ENCODE measurements at places on chromosomes 2 and 18.

DNA sequence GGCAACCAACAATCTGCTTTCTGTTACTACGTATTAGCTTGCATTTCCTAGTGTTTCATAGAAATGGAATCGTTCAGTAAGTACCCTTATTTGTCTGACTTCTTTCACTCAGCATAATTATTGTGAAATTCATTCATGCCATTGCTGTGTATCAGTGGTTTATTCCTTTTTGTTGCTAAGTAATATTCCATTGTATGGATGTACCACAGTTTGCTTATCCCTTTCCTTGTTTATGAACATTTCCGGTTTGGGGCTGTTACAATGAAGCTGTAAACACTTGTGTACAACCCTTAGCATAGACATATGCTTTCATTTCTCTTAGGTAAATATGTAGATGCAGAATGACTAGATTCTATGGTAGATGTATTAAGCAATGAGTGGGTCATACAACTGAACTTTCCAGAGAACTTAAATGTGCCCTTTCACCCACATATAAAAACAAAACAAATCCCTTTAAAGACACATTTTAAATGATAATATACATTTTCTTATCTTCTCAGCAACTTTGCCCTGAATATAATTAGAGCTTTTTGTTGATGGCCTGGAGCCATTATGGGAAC is 21.9 kb downstream of the FER1L5 start:
- DNase-seq = no peak

DNA sequence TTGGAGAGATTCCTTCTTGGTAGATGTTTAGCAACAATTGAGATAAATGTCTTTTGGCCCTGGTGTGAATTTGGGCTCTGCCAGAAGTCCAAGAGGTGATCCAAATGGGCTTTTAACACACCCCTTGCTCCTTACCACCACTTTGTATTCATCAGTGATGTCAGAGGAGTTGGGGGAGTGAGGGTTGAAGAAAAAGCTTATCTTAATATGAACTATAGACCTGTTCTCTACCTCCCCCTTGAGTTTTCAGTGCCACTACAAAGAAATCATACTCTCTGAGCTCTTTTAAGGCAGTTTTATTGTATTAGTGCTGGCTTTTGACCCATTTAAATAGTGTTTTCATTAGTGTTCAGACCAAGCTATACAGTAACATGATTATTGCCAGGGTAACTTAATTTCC is 229.1 kb downstream of the PHLPP1 start:
- DNase-seq = no peak

DNA sequence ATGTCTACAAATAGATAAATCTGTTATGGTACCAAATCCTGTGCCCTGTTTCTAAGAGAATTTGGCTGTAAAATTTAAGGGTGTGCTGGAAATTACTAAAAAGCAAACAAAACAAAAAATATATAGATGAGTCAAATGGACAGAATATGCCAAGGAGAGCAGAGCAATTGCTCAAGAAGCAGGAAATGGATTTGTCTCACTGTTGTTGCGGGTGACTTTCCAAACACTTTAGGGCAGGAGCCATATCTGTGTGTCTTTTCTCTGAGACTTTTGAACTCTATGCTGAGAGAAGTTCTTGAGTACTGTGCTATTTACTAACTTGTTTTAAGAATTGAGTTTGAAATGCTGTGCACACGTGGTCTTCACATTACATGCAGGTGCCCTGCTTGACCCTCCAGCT is 221.7 kb downstream of the PHLPP1 start:
- no peak for DNase-seq

GRCh38 chr2:201349601-201350000 is 7.5 kb downstream of the FLACC1 start:
- DNase-seq = no peak

DNA sequence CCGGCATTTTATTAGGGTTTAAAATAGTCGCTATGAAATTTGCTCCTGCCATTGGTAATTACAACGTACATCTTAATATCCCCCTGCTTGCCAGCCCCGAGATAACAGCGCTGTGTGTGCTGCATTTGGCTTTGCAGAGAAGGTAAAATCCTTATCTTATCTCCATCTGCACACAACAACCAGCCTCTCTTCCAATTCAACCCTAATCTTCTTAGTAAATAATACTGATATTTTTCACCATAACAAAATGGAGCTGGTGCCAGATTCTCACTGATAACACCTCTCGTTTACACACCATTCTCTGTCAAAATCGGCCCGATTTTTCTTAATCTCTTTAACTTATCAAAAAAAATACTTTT is 61.4 kb upstream of the SIX3 start:
- DNase-seq = no peak

GRCh38 chr2:237715459-237715947 is 83.1 kb upstream of the RBM44 start:
- no peak for DNase-seq

GRCh38 chr2:43161650-43162510 is 64.5 kb downstream of the ZFP36L2 start:
- no peak for DNase-seq

DNA sequence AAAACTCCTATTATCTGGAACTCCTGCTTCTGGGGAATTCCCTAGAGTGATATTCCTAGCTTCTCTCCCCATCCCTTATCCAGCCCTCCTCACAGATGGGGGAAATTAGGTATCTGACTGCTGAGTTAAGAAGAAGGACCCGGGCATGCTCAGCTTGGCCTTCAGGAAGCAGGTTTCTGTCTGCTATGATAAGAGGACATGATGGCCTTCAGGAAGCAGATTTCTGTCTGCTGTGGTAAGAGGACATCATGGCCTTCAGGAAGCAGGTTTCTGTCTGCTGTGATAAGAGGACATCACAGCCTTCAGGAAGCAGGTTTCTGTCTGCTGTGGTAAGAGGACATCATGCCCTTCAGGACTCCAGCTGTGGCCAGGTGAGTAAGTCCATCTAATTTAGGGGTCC is 65.2 kb downstream of the PLEKHM3 start:
- DNase-seq = no peak

GRCh38 chr2:218266316-218266979 is 3.5 kb downstream of the AAMP start:
- DNase-seq = no peak

- no peak for DNase-seq
Measured at GRCh38 chr2:38537937-38538525, 64.7 kb downstream of the HNRNPLL start.

DNA sequence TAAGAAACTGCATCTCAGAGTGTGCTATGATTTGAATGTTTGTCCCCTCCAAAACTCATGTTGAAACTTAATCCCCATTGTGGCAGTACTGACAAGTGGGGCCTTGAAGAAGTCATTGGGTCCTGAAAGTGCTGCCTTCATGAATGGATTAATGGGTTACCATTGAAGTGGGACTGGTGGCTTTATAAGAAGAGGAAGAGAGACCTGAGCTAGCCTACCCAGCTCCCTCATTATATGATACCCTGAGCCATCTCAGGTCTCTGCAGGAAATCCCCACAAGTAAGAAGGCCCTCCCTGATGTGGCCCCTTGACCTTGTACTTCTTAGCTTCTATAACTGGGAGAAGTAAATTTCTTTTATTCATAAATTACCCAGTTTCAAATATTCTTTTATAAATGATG is 526.8 kb downstream of the XIRP2 start:
- DNase-seq = no peak

- no peak for DNase-seq
Measured at GRCh38 chr2:237551071-237551574, 15.3 kb upstream of the PRLH start.

DNA sequence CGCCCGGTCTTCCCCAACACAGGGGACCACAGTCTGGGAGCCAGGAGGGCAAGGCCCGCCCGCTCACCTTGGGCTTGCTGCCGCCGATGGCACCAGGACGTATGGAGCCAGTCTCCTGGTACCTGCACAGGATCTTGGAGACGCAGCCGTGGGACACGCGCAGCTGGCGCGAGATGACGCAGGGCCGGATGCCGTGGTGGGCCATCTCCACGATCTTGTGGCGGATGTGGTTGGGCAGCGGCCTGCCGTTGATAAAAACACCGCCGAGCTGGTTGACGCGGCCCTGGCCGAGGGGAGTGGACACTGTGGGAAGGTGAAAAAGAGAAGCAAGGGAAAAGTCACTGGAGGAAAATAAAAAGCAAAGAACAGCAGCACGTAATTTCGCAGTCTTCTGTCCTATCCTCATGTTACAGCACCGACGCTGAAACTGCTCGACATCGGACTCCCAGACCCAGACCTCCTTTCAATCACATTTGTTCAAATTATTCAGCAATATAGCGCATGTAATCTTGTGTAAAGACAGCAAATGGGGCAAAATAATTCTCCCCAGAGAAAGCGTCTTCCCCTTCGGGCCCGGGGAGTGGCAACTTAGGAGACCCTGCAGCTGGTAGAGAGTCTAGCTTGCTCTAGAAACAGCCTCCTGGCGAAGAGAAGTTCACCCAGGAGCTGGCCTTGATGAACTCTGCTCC is 1.7 kb downstream of the PAX3 start:
- DNase-seq = no peak

DNA sequence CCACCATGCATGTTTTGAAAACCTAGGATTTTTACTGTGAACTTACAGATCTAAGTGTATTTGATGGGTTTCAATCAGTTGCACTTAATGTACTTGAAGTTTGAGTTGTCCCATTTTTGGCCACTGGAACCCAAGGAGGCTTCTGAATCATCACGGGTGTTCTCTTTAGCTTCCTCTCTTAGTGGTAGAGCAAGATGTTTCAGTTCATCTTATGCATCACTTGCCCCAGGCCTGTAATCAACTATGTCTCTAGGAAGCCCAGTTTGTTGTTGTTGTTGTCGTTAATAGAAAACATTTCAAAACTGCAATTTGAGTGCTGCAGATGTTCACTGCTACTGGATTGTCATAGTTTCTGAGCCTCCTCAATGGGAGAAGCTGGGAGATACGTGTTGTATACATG is 97.0 kb downstream of the FHOD3 start:
- DNase-seq = no peak

- no peak for DNase-seq
Measured at GRCh38 chr2:204135752-204136151, 199.2 kb downstream of the ICOS start.

DNA sequence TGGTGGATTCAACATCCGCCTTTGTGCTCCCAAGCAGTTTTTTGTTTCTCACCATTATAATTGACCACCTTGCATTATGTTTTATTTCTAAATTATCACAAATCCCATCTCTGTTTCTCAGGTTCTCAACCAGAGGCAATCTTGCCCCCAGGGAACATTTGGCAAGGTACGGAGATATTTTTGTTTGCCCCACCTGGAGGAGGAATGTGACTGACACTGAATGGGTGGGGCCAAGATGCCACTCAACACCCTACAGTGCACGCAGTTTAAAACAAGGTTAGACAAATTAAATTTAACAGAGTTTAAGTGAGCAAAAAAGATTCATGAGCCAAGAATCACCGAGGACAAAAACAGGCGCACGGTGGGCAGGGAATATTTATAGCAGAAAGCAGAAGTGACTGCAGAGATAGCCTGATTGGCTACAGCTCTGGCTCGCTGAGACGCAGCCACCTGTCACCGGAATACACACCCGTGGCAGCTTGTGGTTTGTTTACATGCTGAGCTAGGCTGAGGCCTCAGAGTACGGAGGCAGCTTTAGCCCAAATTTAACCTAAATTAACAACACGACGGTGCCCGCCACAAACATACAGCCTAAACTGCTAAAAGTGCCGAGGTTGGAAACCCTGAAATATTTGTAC is 150.0 kb upstream of the ALKAL2 start:
- peak; percentile 48 for DNase-seq

GRCh38 chr18:54928236-54928635 is 31.0 kb downstream of the CCDC68 start:
- no peak for DNase-seq

DNA sequence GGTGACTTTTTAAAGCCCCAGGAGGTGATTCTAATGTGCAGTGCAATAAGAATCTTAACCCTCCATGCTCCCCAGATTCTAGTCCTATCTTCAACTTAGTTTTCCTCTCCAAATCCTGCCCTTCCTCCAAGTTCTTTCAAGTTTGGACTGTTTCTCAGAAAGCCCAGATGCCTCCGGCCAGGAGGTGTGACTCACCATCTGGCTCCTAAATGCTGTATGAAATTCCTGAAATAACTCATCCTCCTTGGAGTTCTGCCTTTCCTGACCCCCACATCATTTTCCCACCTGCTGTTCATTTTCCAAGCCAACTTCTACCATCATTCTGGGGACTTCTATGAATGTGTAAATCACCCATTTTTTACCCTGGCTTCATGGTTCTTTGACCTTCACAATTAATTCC is 118.2 kb upstream of the NOL4 start:
- DNase-seq = no peak

- no peak for DNase-seq
Measured at GRCh38 chr18:32276906-32277305, 87.1 kb downstream of the MEP1B start.

DNA sequence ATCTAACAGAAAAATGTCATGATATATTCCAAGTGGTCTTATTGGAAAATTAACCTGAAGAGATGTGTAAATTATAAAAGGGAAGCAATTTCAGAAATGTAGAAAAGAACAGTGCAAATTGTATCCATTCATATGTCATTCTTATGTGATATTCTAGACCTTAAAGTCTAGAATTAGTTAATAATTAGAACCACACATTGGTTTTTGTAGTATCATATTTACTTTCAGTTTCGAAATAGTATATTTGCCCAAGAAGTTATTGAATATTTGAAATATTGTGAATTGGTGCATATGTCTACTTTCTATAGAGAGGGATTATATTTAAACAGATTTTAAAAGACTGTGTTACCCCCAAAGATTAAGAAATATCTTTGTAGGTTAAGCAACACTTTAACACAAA is 1348.6 kb upstream of the ACVR2A start:
- no peak for DNase-seq

- DNase-seq = no peak
Measured at GRCh38 chr2:55418512-55419232, 984 bp downstream of the CCDC88A start.

GRCh38 chr18:1575084-1575483 is 670.4 kb downstream of the ADCYAP1 start:
- no peak for DNase-seq

GRCh38 chr18:13618760-13619438 is 107.5 kb downstream of the FAM210A start:
- no peak for DNase-seq

- no peak for DNase-seq
Measured at GRCh38 chr18:23612434-23613090, 26.3 kb upstream of the NPC1 start.

- DNase-seq = no peak
Measured at GRCh38 chr2:213764849-213765248, 480.6 kb downstream of the SPAG16 start.

DNA sequence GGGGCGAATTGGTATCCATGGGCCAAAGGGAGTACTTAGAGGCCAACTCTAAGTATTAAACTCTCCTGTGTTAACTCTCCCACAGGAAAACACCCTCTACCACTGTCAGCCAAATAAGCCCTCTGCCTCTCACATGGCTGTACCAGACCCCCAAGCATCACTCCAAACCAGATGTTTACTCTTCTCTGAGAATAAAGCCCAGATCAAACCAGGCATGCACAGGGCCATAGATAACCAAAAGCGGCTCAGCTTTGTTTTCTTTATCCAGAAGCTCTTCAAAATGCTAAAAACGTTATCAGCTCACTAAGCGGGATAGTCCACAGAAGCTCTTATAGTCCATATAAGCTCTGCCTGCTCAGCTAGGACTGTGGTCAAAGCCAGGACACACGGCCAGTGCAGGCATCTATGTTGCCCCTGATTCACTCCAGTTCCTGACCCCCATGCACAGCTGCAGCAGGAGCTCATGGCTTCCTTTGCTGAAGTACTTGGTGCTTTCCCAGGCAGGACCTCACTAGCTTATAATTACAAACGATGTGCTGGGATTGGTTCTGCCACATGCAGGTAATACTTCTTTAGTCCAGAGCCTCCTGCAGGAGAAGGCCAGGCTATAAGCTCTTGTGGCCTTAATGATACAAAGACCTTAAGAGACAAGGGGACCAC is 21.0 kb upstream of the SEMA4C start:
- DNase-seq = no peak

- DNase-seq = peak; percentile 42
Measured at GRCh38 chr2:25043241-25043867, 1.5 kb downstream of the EFR3B start.
